Spleen (tissue), 13 donors: ENCODE measurements at places on chromosomes 7 and 10. TPM values are rescaled to one million over a fixed set of nuclear protein-coding genes. Genes with fewer than 3 reads are reported as not detected.

C7orf33 gene
- polyA plus RNA-seq, result not detected

PUS7 gene
- polyA plus RNA-seq, result 1.5 TPM

SFTPA2 gene
- polyA plus RNA-seq, result 0.99 TPM

DNA sequence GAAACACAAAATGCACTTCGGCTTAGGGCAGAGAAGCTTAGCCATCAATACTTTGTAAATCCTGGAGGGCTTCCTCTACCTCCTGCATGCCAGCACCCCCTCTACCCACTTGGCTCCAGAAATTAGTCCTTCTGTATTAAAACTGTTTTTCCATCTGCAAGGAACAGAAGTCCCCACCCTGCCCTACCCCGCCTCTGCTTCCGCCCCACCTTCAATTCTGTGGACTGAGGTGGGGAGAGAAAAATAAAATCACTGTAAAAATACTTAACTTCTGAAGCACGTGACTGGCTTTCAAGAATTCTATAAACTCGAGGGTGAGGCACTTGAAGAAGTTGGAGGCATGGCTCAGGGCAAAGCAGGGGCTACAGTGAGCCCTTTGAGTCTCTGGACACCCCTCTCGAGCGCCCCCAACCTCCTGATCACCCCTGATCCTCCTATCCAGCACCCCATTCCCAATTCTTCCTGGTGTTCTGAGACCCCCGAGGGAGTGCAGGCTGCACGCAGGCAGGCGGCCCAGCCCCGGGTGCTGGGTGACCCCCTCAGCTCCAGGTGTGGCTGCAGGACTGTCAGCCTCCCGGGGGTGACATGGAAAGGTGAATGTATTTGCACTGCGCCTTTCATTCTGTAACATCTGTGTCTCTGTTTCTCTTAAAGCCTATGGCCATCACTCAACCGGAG lies 7.3 kb upstream of the KIAA1217 start:
- no peak for DNase-seq

- no peak for DNase-seq
These were observed 62.7 kb downstream of the MET start for GRCh38 chr7:116734710-116735109.

DNA sequence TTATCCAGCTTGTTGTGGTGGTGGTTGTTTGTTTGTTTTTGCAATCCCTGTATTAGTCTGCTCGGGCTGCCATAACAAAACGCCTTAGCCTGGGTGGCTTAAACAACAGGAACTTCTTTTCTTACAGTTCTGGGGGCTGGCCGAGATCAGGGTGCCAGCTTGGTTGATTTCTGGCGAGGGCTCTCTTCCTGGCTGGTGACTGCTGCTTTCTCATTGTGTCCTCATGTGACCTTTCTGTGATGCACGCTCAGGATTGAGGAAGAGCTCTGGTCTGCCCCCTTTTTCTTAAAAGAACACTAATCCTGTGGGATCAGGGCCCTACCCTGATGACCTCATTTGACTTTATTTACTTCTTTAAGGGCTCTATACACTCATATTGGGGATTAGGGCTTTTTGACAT lies 107.1 kb upstream of the NRP1 start:
- DNase-seq, result no peak

DNA sequence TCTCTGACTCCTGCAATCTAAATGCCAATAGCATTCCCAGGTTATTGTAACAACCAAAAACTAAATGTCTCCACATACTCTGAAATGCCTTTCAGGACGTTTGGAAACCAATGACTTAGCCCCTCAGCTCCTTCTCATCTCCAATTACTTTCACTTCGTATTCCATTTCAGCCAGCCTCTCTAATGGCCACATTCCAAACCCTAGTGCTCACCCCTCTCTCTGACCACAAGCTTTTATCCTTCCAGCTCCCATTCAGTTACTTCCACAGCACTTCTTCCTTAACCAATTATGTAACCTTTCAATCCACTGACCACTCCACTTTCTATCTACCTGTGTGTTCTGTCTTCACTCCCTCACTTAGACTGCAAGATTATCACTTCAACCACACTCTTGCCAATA lies 4.3 kb downstream of the NOC3L start:
- DNase-seq, result no peak

GRCh38 chr10:89062861-89063260 lies 72.3 kb downstream of the FAS start:
- no peak for DNase-seq

DNA sequence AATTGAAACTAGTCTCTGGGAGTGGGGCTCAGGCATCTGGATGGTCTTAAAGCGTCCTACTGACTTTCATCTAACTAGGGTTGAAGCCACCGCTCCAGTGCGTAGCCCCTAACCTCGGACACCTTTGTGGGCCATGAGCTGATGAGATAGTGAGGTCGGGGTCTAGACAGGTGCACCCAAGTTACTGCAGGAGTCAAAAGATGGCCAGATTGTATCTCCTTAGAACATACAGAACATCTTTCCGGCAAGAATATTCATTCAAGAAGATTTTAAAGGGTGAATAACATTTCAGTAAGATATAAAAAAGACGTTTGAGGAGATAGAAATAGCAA lies 20.6 kb downstream of the RBM17 start:
- no peak for DNase-seq

GRCh38 chr10:131571346-131571745 lies 259.8 kb upstream of the TCERG1L start:
- no peak for DNase-seq
